ENCODE measurements at places on chromosomes 7 and 10. TPM values are rescaled to one million over a fixed set of nuclear protein-coding genes. Genes with fewer than 3 reads are reported as not detected.

TAS2R39 gene
- total RNA-seq: not detected

CYP2W1 gene
- not detected for total RNA-seq

MRPS16 gene
- total RNA-seq: 155 TPM

LRRC18 gene
- not detected for total RNA-seq

INSIG1 gene
- total RNA-seq: 53.4 TPM

GSTO2 gene
- 2.5 TPM for total RNA-seq

SYT15 gene
- total RNA-seq: 0.50 TPM

CUTC gene
- total RNA-seq: 36.1 TPM

GRCh38 chr7:22662036-22662435 is 65.0 kb upstream of the IL6 start:
- peaks cover 27% of the 10 kb centered on the region for H3K4me1 ChIP-seq
- H3K4me3 ChIP-seq: no peak overlapping the region
- peak overlapping the region; percentile 47 for H3K27ac ChIP-seq
- no peak for DNase-seq
- peaks cover 14% of the 10 kb centered on the region for H3K27me3 ChIP-seq

- H3K4me1 ChIP-seq: peaks cover 7% of the 10 kb centered on the region
- no peak overlapping the region for H3K27ac ChIP-seq
- H3K27me3 ChIP-seq: no peaks in the 10 kb centered on the region
Observed at GRCh38 chr7:435630-436366, 83.8 kb downstream of the PDGFA start.

GRCh38 chr10:133226251-133226808 is 3.7 kb upstream of the UTF1 start:
- H3K27ac ChIP-seq: peak overlapping the region; percentile 7
- peak overlapping the region; percentile 50 for H3K4me3 ChIP-seq
- H3K27me3 ChIP-seq: peaks cover 57% of the 10 kb centered on the region
- no peaks in the 10 kb centered on the region for H3K36me3 ChIP-seq
- DNase-seq: peak; percentile 46

- H3K36me3 ChIP-seq: no peaks in the 10 kb centered on the region
- no peak overlapping the region for H3K4me3 ChIP-seq
- peaks cover 2% of the 10 kb centered on the region for H3K4me1 ChIP-seq
- H3K27me3 ChIP-seq: no peaks in the 10 kb centered on the region
Observed at GRCh38 chr7:66055321-66055956, 20.2 kb upstream of the ASL start.

- no peaks in the 10 kb centered on the region for H3K4me1 ChIP-seq
- no peak overlapping the region for H3K27ac ChIP-seq
- no peak overlapping the region for H3K4me3 ChIP-seq
- DNase-seq: no peak
- no peaks in the 10 kb centered on the region for H3K36me3 ChIP-seq
- peaks cover 8% of the 10 kb centered on the region for H3K27me3 ChIP-seq
Observed at GRCh38 chr7:46859963-46860475, 721.9 kb downstream of the TNS3 start.

DNA sequence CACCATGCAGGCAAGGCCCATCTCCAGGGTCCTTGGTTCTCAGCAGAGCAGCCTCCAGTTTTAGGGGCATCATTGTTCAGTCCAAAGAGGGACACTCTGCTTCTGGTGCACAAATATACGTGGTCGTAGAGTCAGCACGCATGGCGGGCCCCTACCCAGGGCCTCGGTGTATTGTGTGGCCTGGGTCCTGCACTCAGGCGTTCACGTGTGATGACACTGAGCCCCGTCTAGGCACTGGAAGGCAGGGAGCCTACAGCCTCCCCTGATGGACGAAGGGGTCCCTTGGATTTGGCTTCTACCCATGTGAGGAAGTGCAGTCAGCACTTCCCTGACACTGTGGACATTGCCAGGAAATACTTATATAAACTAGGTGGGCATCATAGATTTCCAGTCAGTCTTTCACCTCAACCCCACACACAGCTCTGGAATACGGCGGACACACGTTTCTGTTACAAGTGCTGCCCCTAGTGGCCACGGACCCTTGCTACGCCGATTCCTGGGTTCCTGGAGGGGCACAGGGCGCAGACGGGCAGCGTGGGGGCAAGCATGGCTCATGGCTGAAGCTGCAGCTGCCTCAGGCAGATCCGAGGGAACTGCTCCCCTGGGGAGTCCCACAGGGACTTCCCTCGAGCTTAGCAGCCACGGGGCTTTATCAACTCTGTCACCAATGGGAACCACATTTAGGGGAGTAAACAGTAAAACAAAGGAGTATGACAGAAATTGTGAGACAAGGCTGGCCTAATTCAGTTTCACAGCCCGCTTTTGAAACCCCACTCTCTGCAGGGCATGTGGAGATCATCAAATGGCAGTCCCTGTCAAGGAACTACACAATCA is 25.4 kb downstream of the AIFM2 start:
- no peaks in the 10 kb centered on the region for H3K27me3 ChIP-seq
- peaks cover 2% of the 10 kb centered on the region for H3K36me3 ChIP-seq
- peak overlapping the region; percentile 25 for H3K27ac ChIP-seq

DNA sequence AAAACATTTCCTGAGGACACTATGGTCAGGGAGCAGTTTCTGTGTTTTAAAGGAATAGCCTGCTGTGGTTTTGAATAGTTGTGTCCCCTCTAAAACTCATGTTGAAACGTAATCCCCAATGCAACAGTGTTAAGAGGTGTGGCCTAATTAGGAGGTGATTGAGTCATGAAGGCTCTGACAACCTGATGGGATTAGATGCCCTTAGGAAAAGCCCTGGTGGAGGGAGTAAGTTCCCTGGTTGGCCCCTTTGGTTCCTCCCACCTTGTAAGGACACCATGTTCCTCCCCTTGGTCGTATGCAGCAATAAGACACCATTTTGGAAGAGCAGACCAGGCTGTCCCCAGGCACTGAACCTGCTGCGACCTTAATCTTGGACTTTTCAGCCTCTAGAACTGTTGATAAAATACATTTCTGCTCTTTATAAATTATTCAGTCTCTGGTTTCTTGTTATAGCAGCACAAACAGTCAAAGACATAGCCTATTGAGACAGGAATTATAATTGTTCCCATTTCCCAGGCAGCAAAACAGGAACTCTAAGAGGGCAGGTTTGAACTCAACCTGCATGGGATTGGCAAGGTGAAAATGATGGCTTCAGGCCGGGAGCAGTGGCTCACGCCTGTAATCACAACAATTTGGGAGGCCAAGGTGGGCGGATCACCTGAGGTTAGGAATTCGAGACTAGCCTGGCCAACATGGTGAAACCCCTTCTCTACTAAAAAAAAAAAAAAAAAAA is 20.5 kb upstream of the TNS3 start:
- peaks cover 5% of the 10 kb centered on the region for H3K4me1 ChIP-seq
- H3K27me3 ChIP-seq: peaks cover 5% of the 10 kb centered on the region
- no peaks in the 10 kb centered on the region for H3K36me3 ChIP-seq

- H3K4me1 ChIP-seq: peaks cover 2% of the 10 kb centered on the region
- DNase-seq: no peak
- H3K36me3 ChIP-seq: no peaks in the 10 kb centered on the region
- no peak overlapping the region for H3K27ac ChIP-seq
Observed at GRCh38 chr10:117476281-117476680, 66.3 kb upstream of the EMX2 start.

DNA sequence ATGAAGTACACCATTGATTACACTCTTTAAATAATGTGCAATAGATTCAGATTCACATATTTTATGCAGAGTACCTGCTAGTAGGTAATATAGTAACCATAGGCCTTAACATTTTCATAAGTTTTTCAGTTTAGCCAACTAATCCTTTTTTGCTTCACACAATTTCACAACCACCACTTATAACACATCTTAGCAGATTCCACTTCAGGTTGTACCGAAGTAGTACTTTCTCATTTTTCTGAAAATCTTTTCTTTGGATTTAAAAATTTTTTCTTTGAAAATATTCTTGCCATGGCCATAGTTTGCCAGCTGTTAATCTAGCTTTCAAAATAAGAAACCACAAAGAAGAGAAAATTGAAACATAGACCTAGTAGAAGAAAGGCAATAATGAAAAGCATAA is 203.1 kb downstream of the MGMT start:
- peaks cover 1% of the 10 kb centered on the region for H3K4me1 ChIP-seq
- H3K27me3 ChIP-seq: no peaks in the 10 kb centered on the region
- DNase-seq: no peak

GRCh38 chr7:111931958-111932357 is 274.2 kb downstream of the DOCK4 start:
- no peaks in the 10 kb centered on the region for H3K4me1 ChIP-seq
- H3K36me3 ChIP-seq: no peaks in the 10 kb centered on the region

GRCh38 chr10:9289811-9290210 is 1235.3 kb downstream of the GATA3 start:
- peaks cover 10% of the 10 kb centered on the region for H3K4me1 ChIP-seq
- no peak for DNase-seq
- H3K27me3 ChIP-seq: peaks cover 8% of the 10 kb centered on the region
- H3K27ac ChIP-seq: no peak overlapping the region

- H3K4me1 ChIP-seq: no peaks in the 10 kb centered on the region
- no peak overlapping the region for H3K27ac ChIP-seq
- H3K36me3 ChIP-seq: no peaks in the 10 kb centered on the region
- no peaks in the 10 kb centered on the region for H3K27me3 ChIP-seq
Observed at GRCh38 chr7:17976952-17977351, 36.7 kb upstream of the SNX13 start.

GRCh38 chr7:157395206-157395605 is 58.4 kb downstream of the DNAJB6 start:
- peaks cover 14% of the 10 kb centered on the region for H3K4me1 ChIP-seq
- no peaks in the 10 kb centered on the region for H3K27me3 ChIP-seq
- no peak overlapping the region for H3K27ac ChIP-seq
- H3K36me3 ChIP-seq: peaks cover 13% of the 10 kb centered on the region
- DNase-seq: no peak
- H3K4me3 ChIP-seq: no peak overlapping the region

DNA sequence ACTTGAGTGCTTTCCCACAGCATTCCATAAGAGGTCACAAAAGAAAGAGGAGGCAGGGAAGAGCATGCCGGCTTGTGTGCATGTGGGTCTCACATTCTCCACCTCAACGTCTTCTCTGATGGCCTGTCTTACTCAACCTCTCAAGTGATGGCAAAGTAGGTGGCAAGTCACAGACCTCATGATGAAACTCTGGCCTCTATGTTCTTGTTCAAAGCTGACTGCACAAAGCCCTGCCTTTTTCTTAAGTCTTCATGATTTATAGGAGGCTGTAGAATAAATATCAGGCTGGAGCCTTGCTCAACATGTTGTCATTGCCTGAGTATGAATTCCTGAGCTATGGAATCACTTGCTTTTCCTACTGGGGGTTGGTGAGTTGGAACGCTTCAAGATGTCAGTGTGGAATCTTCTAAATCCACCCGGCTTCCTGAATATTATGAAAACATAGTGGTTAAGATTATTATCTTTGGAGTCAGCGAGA is 213.6 kb upstream of the INHBA start:
- H3K4me1 ChIP-seq: no peaks in the 10 kb centered on the region
- H3K36me3 ChIP-seq: no peaks in the 10 kb centered on the region
- no peak overlapping the region for H3K4me3 ChIP-seq
- H3K27me3 ChIP-seq: peaks cover 23% of the 10 kb centered on the region

DNA sequence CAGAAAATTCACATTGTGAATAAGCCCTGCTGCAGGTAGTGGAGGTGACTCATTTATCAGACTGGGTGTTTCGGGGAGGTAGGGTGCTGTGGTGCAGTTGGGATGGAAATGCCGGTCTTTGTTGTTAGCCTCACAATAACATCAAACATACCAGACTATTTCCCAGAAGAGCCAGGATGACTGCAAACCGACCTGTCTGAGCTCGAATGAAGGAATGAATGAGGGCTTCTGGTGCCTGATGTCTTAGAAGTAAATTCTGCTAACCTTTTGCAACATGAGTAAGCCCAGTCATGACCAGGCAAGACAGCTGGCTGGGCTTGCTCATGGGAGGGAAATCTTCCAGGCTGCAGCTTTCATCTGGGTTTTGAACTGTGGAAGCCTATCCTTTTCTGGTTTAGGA is 2.4 kb upstream of the VDAC2 start:
- peaks cover 26% of the 10 kb centered on the region for H3K4me1 ChIP-seq
- no peak for DNase-seq
- no peak overlapping the region for H3K4me3 ChIP-seq
- peak overlapping the region; percentile 37 for H3K27ac ChIP-seq
- H3K27me3 ChIP-seq: no peaks in the 10 kb centered on the region

GRCh38 chr10:106053061-106053460 is 1111.4 kb downstream of the SORCS1 start:
- DNase-seq: no peak
- no peaks in the 10 kb centered on the region for H3K27me3 ChIP-seq
- no peak overlapping the region for H3K4me3 ChIP-seq

DNA sequence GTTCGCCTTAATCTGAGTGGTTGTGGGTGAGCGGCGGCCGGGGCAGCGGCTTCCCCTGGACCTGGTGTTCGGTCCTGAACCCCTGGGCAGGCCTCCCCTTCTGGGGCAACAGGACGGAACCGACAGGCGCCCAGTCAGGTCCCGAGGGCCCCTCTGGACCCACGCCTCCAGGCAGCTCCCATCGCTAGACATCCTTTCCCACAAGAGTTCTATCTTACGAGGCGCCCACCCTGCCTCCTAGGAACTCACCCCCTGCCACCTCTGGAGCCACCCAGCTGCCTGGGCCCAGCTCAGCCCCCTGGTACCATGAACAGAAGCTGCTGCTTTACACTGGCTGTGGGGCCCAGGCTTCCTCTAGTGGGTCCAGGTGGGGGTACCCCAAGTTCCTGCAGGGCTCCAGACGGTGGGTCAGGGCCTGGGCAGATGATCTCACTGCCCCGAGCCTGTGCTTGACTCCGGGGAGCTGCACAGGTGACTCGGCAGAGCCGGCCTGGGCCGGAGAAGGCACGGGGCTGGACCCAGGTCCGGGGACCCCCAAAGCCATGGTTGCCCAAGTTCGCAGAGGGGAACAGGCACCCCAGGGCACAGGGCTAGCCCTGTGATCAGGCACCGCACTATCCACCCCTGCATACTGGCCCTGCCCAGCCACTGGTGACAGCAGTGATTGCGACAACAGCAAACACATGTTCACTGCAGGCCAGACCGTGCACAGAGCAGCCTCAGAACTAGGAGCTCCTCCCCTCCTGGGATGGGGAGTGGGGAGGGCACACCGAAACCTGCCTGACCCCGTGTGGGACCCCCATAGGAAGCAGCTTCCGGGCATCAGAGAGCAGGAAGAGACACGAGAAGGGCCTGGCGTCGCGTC is 180.3 kb downstream of the ELFN1 start:
- H3K4me1 ChIP-seq: peaks cover 9% of the 10 kb centered on the region
- no peak overlapping the region for H3K27ac ChIP-seq
- no peaks in the 10 kb centered on the region for H3K36me3 ChIP-seq
- DNase-seq: no peak
- H3K27me3 ChIP-seq: no peaks in the 10 kb centered on the region
- no peak overlapping the region for H3K4me3 ChIP-seq

DNA sequence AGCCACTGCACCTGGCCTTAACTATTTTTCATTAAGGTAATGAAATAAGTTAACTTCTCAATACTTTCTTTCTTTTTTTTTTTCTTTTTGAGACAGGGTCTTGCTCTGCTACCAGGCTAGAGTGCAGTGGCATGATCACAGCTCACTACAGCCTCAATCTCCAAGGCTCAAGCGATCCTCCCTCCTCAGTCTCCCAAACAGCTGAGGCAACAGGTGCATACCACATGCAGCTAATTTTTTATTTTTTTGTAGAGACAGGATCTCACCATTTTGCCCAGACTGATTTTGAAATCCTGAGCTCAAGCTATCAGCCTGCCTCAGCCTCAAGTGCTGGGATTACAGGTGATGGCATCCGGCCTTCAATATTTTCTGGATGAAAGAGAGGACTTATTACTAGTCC is 21.0 kb downstream of the KMT2C start:
- H3K4me3 ChIP-seq: no peak overlapping the region
- peaks cover 24% of the 10 kb centered on the region for H3K4me1 ChIP-seq
- H3K27ac ChIP-seq: no peak overlapping the region
- H3K36me3 ChIP-seq: peaks cover 18% of the 10 kb centered on the region
- no peak for DNase-seq

Data from activated naive CD8-positive, alpha-beta T cell treated with anti-CD3 and anti-CD28 coated beads for 36 hours (primary cell).